ENCODE measurements at places on chromosomes 4 and X.

DNA sequence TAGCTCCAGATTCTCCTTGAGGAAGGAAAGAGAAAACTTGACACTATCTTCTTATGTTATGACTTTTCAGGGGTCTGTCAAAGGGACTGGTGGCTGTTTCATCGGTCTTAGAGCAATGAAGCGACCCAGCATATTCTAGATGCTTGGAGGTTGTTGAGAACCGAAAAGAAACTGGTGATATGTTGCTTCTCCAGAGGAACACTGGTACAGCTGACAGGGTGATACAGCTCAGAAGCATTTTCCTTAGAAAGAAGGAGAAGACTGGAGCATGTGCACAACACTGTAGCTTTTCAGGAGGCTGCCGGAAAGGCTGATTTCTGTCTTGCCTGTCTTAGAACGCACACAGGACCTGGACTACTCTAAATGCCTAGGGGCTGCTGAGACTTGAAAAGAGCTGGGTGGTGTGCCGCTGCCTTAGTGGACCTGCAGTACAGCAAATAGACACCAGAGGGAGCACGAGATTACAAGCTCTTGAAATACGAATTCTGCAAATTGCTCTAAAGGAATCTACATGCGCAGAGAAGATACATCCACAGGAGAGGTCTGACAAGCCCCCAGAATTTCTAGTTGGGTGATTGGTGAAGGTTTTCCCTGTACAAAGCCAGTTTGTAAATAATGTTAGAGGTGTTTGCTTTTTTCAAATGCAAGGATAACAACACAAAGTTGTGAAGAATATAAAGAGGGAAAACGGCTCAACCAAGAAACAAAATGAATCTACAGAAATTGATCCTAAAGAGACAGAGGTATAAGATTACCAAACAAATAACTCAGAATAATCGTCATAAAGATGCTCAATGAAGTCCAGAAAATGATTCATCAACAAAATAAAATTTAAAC, 223.1 kb upstream of the DMD start:
- peak; percentile 71 for DNase-seq

GRCh38 chrX:141341743-141342142, 99.4 kb upstream of the SPANXC start:
- no peak for DNase-seq

- no peak for DNase-seq
Measured at GRCh38 chr4:59728496-59728895, 1471.6 kb upstream of the ADGRL3 start.

GRCh38 chrX:19156186-19156585, 33.9 kb upstream of the ADGRG2 start:
- DNase-seq: peak; percentile 50

DNA sequence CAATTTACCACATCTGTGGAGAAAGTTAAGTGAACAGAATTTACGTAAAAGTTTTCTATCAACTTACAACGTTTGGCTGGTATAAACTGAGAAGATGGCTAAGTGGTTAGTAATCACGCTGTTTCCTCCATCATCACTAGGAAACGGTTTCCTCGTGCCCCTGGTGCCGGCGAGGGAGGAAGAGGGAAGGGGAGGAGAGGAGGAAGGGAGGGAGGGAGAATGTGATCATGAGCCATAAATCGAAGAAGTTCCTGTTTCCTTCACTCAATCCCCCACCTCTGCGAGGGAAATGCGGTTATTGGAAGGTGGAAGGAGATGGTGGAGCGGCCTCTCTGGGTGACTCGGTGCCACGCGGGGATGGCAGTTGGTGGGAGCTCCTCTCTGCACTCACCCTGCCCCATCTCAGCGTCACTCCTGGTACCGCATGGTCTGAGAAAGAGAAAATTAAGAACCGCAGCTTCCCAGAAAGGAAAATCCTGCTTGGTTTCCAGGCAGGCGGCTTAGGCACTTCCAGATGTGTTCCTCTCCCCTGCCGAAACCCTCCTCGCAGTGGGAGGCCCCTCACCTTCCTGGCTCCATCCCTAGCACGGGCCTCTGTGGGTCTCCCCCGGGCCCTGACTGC, 216.8 kb downstream of the AFAP1 start:
- no peak for DNase-seq

GRCh38 chr4:27684610-27685011, 824.0 kb downstream of the STIM2 start:
- DNase-seq: peak; percentile 74

- DNase-seq: no peak
Measured at GRCh38 chr4:2478229-2478628, 9.3 kb downstream of the RNF4 start.

DNA sequence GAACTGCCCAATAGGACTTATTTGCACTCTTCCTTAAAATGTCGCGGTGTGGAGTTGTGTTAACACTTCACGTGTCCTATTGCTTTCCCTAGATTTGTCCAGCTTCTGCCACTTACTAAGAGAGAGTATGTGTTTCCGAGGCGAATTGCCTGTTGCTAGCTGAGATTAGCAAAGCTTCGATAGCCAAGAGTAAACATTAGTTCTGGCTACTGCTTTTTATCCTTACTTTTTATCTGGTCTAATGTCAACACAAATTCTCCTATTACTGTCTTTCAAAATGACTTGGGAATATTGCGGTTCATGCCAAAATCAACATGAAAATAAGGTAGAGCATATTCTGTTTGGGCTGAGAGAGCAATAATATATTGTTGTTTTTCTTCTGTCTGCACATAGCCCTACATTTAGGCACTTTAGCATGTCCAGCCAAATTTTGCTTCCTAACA, 90.4 kb upstream of the VEGFC start:
- peak; percentile 14 for DNase-seq

DNA sequence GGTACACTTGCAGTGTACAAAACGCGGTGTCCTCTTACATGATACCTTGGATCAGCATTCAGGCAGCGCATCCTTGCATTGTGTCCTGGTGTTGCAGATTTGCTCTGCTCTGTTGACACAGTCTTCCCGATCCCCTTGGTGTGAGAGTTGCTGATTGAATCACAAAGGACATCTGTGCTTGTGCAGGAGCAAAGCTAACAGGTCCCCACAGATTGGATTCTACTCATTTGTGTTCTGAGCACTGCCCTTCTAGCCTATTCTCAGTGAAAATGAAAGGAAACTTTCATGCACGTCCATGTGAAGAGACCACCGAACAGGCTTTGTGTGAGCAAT, 171.4 kb downstream of the FRMPD4 start:
- DNase-seq: no peak

DNA sequence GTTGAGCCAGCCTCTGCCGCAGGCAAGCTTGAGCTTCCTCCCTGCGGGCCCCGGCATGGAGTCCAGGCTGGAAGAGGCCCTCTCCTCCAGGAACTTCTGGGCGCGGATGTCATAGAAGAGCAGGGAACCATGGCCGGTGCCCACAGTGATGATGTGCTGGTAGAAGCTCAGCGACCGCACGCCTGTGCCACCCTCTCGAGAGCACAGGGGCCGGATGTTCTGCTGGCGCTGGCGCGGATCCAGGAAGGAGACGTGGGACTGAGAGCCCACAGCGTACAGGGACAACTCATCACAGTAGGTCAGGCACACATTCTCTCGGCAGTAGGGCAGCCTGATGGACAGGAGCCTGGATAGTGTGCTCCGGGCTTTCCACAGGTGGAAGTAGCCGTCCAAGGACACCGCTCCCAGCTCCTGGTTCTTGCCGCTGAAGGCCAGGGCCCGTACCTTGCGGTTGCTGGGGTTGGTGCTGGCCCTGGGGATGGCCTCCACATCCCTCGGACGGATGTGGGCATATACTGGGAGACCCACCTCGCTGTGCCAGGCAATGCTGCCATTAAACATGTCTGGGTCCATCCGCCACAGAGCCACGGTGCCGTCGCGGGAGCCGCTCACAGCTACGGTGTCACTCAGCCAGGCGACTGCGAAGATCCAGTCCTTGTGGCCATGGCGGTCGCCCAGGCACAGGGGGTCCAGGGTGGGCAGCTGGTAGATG, 1.2 kb downstream of the DCAF12L2 start:
- no peak for DNase-seq

DNA sequence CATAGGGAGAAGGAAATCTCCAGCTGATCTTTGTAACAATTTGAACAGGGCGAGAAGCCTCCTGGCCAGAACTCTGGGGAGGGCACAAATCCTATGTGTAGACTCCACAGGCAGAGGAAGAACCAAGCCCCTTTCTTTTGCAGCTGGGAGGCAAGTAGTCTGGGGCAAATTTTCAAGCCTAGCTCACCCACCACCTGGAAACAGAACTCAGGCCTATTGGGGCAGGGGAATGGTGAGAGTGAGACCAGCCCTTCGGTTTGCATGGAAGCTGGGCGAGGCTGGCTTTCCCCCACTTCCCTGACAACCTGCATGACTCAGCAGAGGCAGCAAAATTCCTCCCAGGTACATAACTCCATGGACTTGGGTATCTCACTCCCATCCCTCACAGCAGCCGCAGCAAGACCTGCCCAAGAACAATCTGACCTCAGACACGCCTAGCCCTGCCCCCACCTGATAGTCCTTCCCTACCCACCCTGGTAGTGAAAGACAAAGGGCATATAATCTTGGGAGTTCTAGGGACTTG, 138.2 kb downstream of the EMCN start:
- DNase-seq: peak; percentile 27

GRCh38 chrX:17027931-17028330, 81.5 kb downstream of the REPS2 start:
- no peak for DNase-seq

- DNase-seq: peak; percentile 92
Measured at GRCh38 chrX:46791927-46792809, 33.2 kb upstream of the SLC9A7 start.

GRCh38 chr4:168604496-168605373, 107.9 kb downstream of the PALLD start:
- DNase-seq: peak; percentile 94

DNA sequence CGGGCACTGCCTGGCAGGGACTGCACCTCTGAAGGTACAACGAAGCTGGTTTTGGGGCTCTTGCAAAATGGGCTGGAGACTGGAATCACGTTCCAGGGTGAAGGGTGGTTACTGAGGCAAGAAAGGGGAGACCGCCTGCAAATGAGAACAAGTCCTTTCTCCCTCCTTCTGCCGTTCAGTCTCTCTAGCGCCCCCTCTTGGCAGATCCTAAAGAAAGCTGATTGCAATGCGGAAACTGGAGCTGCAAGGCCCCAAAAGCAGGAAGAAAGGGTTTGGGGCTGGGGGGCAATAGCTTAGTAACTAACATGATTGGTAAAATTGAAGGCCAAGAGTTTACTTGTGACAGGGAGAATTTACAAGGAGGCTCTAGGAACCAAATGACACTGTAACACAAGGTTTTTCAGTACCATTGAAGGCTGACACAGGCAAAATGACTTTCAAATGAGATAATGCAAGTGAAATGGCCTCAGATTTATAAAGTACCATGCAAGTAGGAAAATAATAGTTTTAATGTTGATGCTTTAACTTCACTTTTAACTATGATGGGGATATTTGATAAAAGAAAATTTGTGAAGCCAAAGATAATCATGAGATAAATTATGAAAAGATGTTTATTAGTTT, 222.7 kb upstream of the HAND2 start:
- DNase-seq: peak; percentile 65

- no peak for DNase-seq
Measured at GRCh38 chr4:38605181-38605752, 58.7 kb upstream of the KLF3 start.

GRCh38 chrX:78708262-78708661, 39.3 kb upstream of the LPAR4 start:
- peak; percentile 24 for DNase-seq

GRCh38 chr4:70000711-70001110, 4.9 kb downstream of the STATH start:
- no peak for DNase-seq

GRCh38 chr4:82899374-82900065, 1.0 kb upstream of the THAP9 start:
- DNase-seq: no peak

GRCh38 chrX:68261060-68261672, 172.1 kb downstream of the OPHN1 start:
- DNase-seq: peak; percentile 39

- DNase-seq: no peak
Measured at GRCh38 chr4:30866346-30866745, 146.2 kb downstream of the PCDH7 start.

GRCh38 chr4:11765849-11766453, 337.3 kb upstream of the HS3ST1 start:
- peak; percentile 59 for DNase-seq

DNA sequence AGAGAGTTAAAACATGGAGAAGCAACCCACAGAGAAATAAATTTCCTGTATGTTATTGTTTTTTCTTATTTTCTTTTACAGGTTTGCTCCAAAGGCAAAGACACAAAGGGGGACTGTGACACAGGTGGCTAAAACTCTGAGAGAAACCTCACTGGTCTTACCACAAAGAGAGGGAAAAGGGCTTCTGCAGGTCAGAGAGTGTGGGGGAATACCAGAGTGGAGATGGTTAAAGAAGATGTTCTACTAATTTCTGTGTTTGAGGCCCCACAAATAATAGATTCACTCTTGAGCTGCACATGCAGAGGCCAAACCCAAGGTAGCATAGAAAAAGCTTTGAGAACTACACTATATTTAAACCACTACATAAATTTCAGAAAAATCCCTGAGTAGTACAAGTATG, 151.3 kb downstream of the GABRA3 start:
- DNase-seq: no peak

DNA sequence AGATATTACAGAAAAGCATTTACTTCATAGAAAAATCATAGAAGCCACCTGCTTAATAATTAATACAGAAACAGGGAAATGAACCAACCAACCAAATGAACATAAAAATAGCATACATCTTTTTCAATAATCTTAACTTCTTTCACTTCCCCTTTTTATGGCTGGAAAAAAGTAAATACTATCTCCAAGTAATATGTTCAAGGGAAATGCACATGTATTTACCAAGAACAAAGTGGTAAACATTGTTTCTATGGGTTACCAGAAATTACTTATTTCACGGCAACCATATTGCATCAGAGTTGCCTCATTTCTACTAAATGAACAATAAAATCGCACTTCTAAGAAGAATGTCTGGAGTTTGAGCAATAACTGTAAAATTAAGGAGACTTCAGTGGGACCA, 321.3 kb downstream of the TMA16 start:
- DNase-seq: no peak

- DNase-seq: no peak
Measured at GRCh38 chr4:23952258-23952657, 62.4 kb upstream of the PPARGC1A start.

DNA sequence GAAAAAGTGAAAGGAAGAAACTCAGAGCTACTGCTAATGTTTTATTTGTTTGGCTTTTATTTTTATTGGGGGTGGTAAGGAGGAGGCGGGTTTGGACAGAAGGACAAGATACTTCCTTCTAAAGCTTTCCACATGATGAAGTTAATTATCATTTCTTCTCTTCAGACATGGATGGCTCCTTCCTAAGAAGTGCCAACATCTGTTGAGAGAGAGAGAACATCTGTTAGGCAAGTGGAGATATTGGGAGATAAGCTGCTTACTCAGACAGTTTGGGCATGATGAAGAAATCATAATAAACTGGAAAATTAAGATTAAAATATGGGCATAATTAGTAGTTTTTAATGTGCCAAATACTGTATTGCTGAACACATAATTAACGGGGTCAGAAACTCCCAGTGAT, 535.7 kb upstream of the INTU start:
- no peak for DNase-seq

GRCh38 chr4:119210775-119211174, 1.7 kb upstream of the USP53 start:
- peak; percentile 47 for DNase-seq
